ENCODE measurements at places on chromosomes 2 and 18. TPM values are rescaled to one million over a fixed set of nuclear protein-coding genes. Genes with fewer than 3 reads are reported as not detected.

GRCh38 chr2:205689820-205690219 is 7.5 kb downstream of the NRP2 start:
- no peak for DNase-seq

DNA sequence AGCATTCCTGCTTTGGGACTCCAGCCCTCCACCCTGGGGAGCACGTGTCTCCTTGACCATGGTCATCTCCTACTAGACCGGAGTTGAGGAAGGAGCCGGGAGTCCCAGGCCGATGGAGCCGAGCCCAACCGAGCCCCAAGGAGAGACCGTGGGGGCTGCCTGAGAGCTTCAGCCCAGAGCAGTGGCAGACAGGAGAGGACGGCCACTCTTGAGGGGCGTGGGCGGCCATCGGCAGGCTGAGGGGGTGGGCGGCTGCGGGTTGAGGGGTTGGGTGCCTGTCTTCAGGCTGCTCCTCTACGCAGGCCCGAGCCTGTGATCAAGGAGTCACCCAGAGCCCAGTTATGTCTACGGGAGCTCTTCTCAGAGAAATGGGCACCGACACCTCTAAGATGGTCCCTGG is 158.7 kb downstream of the PXDN start:
- DNase-seq = no peak

- DNase-seq = peak; percentile 59
Measured at GRCh38 chr2:88656690-88657089, 29.4 kb upstream of the EIF2AK3 start.

DNA sequence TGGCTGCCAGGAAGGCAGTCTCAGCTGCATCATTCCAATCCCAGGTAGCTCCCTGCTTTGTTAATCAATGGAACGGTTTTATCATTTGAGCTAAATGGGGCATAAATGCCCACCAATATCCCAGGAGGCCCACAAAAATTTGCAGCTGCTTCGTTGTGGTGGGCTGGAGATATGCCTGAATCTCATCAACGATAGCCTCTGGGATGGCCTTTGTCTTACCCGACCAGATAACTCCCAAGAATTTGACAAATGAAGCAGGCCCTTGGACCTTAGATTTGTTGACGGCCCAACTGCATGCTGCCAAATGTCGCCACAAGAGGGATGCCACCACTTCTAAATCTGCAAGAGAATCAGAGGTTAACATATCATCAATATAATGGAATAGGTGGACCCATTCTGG is 236.4 kb downstream of the MBD5 start:
- DNase-seq = no peak

GRCh38 chr2:133522204-133522603 is 46.1 kb downstream of the NCKAP5 start:
- DNase-seq = no peak

DNA sequence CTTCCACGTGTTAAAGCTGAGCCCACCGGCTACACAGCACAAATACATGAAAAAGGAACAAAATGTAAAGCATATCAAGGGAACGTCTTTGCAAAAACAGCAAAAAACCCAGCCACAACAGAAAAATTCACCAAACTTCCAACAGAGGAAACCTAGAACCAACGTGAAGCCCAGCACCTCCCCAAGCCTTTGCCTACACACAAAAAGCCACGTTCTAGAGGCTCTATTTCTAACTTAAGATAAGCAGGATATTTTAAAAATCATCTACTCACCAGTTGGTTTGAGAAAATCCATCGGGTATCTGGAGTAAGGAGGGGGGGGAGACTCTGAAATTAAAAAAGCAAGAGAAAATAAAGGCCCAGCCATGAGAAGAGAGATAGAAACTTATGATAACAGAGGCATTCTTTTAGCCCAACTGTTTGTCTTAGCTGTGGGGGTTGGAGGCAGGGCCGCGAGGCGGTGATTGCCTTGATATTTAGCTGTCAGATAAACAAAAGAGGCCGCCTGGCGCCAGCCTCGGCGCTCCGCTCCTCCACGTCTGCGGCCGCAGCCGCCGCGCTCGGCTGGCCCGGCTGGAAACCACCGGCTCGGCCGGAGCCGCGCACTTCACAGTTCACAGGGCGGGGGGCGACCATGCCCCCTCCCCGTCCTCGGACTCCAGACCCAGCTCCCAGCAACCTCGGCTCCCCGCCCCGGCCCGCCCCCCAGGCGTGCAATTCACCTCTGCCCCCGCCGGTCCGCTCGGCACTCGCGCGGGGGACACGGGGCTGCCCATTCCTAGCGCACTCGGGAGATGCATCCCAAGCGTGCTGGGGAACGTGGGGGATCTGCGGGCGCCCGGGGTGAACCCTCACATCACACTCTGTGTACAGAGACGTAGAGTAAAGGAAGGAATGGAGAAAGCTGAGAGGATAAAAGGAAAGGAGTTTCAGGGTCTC is 2.4 kb downstream of the SMAD7 start:
- no peak for DNase-seq

GRCh38 chr18:2656981-2657512 is 1.5 kb downstream of the SMCHD1 start:
- DNase-seq = no peak

GRCh38 chr2:529424-529823 is 147.8 kb downstream of the TMEM18 start:
- peak; percentile 19 for DNase-seq

GRCh38 chr2:192216336-192216735 is 21.6 kb upstream of the TMEFF2 start:
- DNase-seq = no peak

DNA sequence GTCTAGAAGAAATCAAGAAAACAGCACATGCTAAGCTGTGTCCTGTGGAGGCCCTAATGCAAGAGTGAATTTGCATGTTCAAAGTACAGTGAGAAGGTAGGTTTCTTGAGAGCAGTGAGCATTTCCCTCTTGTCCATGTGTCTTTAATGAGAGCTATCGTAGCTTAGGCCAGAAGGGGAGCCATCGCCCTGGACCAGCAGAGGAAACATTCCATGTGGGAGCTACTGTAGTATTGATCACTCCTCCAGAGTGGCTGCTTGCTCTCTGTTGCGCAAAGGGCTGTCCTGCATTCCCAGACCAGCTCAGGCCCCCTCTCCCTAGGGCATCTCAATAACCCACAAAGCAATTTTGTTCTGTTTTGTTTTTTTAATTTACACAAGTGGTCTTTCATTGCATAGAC is 950.1 kb downstream of the CNTNAP5 start:
- DNase-seq = no peak

DNA sequence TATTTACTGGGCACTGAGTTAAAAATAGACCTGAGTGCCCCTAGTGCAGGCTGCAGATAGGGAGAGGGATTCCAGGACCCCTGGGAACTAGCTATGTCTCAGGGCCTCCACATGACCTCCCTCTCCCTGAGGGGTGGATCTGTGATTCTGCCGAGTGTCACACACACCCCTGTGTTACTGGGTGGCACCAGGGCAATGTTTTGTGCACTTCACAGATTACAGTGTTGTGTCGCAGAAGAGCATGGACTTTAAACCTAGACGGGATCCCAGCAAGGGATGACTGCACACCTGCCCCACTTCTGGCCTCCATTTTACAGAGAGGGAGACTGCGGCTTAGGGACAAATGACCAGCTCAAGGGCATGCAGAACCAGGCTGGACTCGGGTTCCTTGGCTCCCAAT is 65.6 kb downstream of the ZFP36L2 start:
- DNase-seq = no peak

DNA sequence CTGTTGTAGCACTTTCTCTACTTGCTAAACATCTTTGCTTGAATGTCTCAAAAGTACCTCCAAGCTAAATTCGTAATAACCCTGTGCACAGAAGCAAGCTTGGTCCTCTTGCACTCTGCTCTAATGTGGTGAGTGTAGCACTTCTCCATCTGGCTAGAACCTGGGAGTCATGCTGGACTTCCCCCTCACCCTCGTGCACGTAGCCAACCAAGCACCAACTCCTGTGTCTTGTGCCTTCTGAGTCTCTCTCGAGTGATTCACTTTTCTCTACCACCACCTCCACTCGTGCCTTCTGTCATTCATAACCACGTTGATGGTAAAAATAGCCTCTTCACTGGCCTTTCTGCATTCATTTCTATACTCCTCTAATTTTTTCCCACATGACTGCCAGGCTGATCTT is 91.9 kb upstream of the KCNE4 start:
- peak; percentile 27 for DNase-seq

GRCh38 chr2:198322275-198322674 is 517.9 kb downstream of the PLCL1 start:
- DNase-seq = no peak

- no peak for DNase-seq
Measured at GRCh38 chr2:158993721-158994587, 25.5 kb downstream of the TANC1 start.

DNA sequence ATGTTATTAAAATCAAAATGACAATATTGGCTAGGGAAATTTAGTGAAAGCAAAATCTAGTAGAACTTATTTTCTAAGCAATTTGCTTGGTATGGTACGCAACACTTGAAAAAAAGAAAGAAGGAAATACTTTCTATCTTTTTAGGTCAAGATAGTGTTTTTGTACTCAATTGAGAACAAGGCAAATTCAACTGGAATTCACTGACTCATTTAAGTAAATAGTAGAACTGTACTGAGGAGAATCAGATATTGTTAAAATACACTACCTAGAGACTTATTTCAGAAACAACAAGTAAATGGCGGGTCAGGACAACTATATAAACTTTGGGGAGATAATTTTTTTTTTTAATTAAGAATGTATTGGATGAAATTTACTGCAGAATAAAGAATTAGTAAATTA is 18.9 kb downstream of the ZRANB3 start:
- no peak for DNase-seq

DNA sequence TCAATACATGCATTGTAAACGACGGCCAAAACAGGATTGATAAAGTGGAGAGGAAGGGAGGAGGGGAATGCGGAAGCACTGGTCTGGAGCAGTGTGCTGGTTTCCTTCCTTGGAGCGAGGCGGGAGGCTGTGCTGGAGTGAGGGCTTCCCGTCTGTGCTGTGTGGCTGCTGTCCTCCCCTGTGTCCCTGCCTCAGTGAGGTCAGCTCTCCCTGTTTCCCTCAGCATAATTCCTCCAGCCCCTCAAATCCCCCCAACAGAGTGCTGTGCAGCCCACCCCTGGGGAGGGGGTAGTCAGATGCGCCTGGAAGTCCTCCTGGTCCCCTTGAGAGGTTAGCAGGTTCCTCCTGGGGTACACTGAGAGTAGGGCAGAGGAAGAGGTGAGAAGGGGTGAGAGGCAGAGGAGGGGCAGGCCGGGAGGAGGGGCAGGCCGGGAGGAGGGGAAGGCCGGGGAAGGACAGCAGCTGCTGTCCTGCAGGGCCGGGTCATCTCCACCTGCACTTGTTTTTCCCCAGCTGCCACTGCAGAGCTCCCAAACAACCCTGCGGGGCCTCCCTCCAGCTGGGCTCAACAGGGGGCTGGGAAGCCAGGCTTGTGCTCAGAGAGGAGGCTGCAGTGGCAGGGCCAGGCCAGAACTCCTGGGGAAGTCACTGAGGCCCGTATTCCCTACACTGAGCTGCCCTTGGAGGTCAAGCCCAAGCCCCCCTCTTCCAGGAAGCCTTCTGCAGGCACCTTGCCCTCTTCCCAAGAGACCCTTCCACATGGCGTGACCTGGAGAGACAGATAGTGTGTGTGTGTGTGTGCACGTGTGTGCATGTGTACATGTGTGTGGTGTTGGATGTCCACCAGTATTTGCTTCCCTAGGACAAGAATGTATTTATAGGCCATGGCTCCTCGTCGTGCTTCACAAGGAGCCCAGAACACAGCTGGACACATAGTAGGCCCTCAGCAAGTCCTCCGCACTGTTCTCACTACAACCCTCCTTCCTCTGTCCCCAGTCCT is 13.2 kb upstream of the ATP6V1B1 start:
- no peak for DNase-seq

- DNase-seq = peak; percentile 79
Measured at GRCh38 chr2:237702441-237703391, 75.3 kb downstream of the LRRFIP1 start.

- no peak for DNase-seq
Measured at GRCh38 chr18:73503326-73503725, 635.5 kb upstream of the NETO1 start.

DNA sequence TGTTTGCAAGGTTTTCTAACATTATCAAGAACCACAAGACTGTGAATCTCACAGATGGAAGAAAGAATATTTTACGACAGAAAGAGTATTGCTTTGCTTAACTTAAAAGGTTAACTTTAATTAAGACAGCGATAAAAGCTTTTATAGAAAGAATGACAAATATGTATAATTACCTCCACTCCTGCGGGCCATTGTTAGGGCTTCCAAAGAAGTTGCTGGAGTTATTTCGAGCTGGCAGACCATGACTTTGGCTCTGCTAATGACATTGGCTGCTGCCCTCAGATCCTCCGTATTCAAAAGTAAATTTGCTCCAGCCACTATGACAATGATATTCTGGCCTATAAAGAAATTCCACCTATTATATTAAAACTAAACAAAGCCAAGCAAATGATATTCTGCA is 47.3 kb downstream of the RBKS start:
- DNase-seq = no peak

The SLC66A2 gene
- total RNA-seq = 22.8 TPM

The CHRNG gene
- not detected for total RNA-seq

The SAG gene
- total RNA-seq = not detected

The NPPC gene
- 0.12 TPM for total RNA-seq

The ACVR1 gene
- total RNA-seq = 15.1 TPM

The ARPC2 gene
- total RNA-seq = 489 TPM

The HMSD gene
- 0.12 TPM for total RNA-seq

The EPG5 gene
- 8.8 TPM for total RNA-seq

The NMUR1 gene
- not detected for total RNA-seq

The MREG gene
- 8.9 TPM for total RNA-seq

The GAL3ST2 gene
- not detected for total RNA-seq

The ACTG2 gene
- total RNA-seq = not detected

The CPSF3 gene
- 104 TPM for total RNA-seq

The CYRIA gene
- 25.2 TPM for total RNA-seq

Measured in A172 (cell line).